ENCODE measurements at places on chromosomes 7 and 10.
A peak's percentile ranks its signal among the peaks of the same experiment; 100 is the strongest.

DNA sequence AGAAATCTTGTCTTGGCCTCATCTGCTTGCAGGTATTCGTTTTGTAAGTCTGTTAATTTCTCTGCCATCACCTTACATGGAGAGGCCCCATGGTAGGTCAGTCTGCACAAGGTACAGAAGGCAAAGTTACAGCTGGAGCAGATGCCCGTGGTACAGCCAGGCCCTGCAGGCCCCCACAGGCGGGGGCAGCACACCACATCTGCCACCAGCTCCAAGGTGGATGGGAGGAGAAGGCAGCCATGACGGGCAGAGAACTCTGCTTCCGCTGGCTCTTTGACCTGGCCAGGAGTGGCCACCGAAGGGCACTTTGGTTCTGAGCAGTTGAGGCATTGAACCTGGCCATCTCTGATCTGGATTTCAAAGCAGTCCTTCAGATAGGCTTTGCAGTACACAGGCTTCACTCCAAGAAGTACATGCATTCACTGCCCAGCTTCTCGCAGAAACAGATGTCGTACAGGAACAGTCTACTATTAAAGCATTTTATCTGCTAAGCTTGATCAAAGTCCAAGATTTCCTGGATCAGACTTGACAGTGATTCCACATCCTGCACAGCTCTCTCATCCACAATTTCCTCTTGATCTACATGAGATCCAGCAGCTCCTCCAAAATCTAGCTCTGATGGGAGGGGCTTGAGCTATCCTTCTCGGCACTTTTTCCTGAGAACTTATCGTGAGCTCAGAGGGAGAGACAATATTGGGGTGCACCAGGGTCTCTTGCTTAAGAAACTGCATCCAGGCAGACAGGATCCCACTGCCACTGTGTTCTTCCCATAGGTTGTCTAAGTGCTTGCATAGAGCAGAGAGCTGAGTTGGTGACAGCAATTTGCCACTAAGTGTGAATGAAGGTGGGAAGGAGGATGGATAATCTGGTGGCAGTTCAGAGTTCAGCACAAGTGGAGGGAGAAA is 120.7 kb downstream of the TRRAP start:
- no peak for DNase-seq

DNA sequence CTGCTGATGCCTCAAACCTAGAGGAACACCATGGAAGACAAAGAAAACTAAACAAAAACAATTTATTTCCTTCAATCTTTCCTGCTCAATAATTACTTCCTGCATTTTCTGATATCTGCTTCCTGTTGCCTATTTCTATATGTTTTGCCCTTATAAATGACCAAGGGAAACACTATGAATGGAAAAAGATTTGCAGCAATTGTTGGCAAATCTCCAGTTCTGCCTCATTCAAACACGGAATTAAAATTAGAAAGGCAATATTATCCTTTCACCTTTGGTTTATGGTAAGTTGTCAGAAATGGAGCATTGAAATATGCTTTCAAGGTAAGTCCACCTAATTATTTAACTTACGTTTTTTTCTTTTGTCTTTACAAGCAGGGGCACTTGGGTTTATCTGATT is 552.2 kb upstream of the ANKRD30A start:
- no peak for DNase-seq

GRCh38 chr7:12056977-12057376 is 154.1 kb upstream of the TMEM106B start:
- DNase-seq = no peak

DNA sequence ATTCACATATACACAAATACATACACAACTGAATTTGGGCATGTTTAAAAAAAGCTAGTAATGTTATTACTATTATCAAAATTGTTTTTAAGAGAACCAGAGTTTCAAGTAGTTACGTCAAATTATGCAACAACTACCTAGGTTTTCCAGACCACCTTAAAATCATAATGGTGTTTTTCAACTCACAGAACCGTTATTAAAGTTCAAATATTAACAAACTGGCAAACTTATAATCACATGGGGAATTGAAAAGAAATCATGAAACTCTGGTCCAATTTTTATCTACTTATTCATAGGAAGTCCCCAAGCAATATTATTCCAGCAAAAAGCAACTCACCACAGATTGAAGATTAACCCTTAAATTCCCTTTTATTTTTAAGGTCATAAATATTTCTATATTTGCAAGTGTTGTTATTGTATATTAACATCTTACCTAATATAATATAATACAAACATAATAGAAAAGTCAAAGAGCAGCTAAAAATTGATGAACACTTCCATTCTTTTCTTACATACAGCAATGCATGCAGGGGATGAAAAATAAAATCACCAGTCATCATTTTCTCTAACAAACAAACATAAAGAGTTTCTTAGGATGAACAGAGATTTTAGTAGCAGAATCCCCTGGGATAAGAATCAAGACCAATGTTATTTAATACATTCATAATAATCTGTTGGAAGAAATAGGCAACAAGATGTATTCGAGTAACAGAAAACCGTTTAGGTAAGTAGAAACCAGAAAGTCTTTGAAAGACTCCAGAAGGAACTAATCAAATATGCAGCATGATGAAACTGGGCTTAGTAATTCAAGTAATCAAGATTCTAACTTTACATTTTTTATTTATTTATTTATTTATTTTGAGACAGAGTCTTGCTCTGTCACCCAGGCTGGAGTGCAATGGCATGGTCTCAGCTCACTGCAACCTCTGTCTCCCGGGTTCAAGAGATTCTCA is 391.1 kb downstream of the PARD3 start:
- DNase-seq = no peak

GRCh38 chr10:117425974-117426566 is 50.8 kb upstream of the PDZD8 start:
- no peak for DNase-seq

GRCh38 chr7:130909881-130910672 is 176.1 kb upstream of the KLF14 start:
- no peak for DNase-seq

DNA sequence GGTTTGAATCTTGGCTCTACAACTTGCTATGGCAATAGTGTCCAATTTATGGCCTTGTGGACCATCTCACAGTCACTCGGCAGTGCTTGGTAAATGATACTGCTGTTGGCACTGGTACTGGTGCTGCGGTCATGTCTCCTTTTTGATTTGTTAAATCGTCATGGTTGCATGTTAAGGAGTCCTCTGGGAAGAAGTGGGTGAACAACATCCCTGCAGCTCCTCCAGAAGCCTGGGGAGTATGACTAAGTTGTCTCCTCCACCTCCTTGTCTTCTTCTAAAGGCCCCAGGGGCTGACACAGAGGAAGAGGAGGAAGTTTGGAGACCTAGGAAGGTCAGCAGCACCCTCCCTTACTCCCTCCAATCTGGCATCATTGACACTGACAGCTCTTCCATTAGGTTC is 8.5 kb downstream of the ITPRIP start:
- no peak for DNase-seq

DNA sequence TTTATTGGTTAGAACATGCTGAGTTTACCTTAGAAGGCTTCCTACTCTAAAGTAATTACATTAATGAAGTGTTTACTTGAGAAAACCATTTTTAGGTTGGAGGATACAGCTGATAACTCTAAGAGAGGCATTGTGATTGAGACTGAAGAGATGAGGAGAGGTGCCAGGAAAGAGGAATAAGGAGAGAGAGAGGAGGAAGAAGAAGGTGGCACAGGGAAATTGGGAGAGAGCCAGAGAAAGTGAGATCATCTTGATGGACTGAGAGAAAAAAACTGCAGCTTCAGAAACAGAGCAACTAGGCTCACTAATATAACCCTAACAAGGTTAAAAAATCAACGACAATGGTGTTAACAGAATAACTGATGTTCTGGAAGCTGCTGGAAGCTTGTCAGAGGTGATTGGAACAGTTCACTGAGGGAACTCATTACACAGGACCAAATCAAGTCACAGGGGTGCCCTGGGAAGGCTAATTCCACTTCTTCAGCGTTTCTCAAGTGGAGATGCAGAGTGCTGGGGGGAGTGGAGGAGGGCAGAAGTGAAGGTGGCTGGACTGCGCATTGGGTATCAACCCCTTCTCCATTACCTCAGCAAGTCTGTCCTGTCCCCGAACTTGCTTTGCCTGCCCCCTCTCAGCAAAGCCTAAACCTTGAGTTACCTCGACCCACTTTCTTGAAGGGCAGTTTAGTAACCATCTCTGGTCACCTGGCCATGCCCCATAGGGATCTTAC is 6.9 kb upstream of the SORBS1 start:
- no peak for DNase-seq

GRCh38 chr7:84256571-84256971 is 62.0 kb upstream of the SEMA3A start:
- peak; percentile 50 for DNase-seq

- DNase-seq = no peak
These were observed 40.8 kb downstream of the TBXAS1 start for GRCh38 chr7:139869886-139870285.

- no peak for DNase-seq
These were observed 124.3 kb downstream of the SKIDA1 start for GRCh38 chr10:21401196-21401595.

DNA sequence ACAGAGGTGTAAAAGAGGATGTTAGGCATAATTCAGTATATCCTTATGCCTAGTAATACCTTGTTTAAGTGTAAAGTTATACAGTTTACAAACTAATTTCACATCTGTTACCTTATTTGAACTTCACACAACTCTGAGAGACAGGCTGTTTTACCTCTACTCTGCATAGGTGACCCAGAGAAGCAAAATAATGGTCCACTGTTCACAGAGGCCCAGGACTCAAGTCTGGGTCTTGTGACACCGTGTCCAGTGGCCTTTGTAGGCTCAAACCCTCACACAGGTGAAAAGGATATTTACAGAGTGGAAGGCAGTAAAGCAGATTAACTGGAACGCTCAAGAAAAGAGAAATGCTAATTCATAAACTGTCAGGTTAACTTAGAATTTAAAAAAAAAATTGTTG is 32.1 kb downstream of the ASAH2 start:
- no peak for DNase-seq

DNA sequence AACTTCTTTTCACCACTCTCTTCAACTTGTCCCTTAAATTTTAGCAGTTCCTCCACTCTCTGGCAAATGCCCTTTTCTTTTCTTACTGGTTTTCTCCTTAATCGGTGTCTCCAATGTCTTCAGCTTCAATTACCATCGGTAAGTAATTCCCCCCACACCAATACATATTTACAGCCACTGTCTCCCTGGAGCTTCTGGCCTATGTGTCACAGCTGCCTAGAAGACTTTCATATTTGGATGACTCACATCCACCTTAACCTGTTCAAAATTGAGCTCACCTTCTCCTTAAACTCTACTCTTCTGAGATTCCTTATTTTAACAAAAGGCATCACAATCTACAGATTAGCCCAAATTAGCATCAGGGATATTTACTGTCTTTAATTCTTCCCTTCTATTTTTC is 380.4 kb downstream of the POM121L12 start:
- DNase-seq = no peak

DNA sequence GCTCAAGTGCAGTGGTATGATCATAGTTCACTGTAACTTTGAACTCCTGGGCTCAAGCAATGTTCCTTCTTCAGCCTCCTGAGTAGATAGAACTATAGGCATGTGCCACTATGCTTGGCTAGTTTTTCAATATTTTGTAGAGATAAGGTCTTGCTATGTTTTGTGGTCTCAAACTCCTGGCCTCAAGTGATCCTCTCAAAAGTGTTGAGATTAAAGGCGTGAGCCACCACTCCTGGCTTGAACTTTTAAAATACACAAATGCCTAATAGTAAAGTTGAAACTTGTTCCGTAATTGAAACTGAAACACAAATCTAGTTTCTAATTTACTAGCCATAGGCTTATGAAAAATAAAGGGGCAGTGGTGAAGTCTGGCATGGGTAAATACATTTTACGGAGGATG is 65.7 kb downstream of the AP3M1 start:
- DNase-seq = no peak

DNA sequence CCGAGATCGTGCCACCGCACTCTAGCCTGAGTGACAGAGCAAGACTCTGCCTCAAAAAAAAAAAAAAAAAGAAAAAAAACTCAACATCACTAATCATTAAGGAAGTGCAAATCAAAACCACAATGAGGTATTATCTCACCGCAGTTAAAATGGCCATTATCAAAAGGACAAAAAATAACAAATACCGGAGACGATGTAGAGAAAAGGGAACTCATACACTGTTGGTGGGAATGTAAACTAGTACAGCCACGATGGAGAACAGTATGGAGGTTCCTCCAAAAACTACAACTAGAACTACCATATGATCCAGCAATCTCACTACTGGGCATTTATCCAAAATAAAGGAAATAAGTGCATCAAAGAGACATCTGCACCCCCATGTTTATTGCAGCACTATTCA is 24.3 kb downstream of the GRK5 start:
- no peak for DNase-seq

DNA sequence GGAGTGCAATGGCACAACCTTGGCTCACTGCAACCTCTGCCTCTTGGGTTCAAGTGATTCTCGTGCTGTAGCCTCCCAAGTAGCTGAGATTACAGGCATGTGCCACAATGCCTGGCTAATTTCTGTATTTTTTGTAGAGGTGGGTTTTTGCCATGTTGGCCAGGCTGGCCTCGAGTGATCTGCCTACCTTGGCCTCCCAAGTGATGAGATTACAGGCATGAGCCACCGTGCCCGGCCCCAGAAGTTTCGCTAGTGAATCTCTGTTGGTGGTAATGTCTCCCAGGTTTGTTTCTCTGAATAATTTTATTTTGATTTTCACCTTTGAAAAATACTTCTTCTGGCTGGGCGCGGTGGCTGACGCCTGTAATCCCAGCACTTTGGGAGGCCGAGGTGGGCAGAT is 58.8 kb downstream of the ABRAXAS2 start:
- DNase-seq = no peak

GRCh38 chr7:134154581-134155130 is 27.5 kb downstream of the LRGUK start:
- DNase-seq = peak; percentile 4

DNA sequence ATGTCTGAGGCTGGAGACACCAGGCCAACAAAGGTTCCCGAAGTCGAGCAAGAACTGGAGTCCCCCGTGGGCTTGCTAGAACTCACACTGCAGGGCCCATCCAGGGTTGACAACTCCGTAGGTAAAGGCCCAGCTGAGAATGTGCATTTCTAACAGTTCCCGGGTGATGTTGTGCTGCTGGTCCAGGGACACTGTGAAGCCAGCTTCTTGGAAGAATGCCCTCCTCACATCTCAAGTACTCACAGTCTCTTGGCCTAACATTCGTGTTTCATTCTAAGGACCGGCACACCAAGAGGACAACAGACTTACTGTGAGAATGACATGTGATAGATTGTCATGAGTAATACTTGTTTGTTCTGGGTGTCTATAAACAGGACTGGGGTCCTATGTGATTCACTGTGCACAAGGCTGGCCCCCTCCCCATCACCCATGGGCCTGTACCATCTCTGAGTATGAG is 682.3 kb upstream of the IGFBP3 start:
- DNase-seq = peak; percentile 27

All from foreskin melanocyte (primary cell).